NCI-H510A treated with DMSO at 0.1 percent for 48 hours (cell line): ENCODE measurements at places on chromosomes 5 and 9.

DNA sequence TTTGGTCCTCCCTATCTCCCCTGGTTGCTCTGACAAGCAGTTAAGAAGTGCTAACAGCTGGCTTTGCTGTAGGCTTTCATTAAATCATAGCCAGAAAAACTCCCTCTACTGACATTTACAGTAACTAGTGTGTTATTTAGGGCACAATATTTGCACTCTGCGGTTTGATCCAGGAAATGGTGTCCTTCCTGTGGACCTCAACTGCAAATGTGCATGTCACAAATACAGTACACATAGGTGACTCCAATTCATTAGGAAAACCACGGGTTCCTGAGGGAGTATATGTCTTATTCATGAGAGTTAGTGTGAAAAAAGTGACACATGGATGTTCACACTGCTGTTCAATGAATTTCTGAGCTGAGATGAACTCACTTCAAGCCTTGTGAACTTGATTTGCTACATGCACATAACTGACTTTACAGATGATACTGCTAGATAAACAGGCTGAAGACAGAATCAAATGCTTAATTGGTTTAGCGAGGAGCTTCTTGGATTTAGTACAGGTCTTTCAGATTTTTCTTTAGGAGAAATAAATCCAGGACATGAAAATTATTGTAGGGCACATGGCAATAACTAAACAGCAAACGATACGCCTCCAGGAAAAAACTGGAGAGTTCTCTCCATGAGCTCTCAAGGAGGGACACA lies 281.5 kb downstream of the EFNA5 start:
- peak; percentile 47 for DNase-seq

DNA sequence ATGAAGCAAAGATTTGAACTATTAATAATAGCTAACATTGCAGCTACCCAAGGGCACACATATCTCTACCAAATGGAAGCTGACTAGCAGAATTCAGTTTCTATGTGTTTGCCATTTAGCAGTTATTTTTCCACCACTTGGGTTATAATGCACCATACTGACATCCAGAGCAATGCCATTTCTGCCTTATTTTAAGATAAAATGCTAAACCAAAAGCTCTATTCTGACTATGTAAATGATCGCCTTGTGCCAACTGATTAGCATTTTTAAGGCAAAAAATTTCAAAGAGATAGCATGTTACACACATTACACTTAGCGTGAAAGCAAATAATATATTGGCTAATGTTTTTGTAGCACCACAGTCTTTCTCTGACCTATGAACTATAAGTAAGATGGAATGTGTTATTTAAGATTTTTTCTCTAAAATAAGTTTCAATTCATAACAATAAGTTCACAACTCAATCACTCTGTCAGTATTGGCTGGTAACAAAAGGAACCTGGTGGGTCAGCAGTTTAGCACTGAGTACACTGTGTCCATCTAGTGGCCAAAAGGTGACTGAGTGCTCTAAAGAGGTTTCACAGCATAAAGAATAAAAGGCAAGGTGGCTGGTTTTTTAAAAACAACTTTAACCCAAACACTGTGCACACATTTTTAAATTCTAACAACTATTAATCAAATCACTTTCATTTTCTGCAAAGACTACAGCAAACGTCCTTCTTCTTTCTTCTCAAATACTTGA lies 443.5 kb downstream of the PDE4D start:
- DNase-seq, result no peak

DNA sequence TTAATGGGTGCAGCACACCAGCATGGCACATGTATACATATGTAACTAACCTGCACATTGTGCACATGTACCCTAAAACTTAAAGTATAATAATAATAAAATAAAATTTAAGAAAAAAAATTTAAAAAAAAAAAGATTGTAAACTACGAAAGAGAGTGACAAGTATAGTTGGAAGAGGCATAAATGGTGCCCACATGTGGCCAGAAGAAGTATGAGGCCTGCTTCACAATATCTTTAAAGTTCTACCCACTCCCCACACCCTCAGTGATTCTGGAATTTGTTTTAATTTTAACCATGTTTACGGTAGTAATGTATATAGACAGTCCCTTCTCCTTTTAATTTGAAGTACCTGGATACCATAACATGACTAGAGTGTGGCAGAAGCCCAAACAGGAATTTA lies 172.7 kb downstream of the CHSY3 start:
- no peak for DNase-seq

GRCh38 chr5:161846746-161847145 lies 1.2 kb upstream of the GABRA1 start:
- no peak for DNase-seq

DNA sequence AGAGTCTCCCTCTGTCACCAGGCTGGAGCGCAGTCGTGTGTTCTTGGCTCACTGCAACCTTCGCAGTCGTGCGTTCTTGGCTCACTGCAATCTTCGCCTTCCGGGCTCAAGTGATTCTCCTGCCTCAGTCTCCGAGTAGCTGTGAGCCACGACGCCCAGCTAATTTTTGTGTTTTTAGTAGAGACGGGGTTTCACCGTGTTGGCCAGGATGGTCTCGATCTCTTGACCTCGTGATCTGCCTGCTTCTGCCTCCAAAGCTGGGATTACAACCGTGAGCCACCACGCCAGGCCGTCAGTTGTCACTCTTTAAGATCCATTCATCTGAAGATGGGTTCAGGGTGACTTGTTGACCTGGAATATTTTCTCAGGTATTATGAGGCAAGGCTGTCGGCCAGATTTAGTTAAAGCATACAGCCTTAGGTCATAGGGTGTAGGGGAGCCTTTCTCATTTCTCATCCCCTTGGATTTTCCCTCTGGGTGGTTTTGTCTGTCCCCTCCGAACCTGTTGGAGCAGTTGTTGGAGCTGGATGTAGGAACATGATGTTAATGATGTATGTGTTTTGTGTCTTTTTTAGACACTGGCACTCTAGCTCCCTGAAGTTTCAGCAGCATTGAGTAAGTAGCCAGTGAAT lies 1.6 kb downstream of the SLC22A5 start:
- no peak for DNase-seq

- no peak for DNase-seq
Measured at GRCh38 chr5:172496671-172497371, 42.5 kb upstream of the SH3PXD2B start.

DNA sequence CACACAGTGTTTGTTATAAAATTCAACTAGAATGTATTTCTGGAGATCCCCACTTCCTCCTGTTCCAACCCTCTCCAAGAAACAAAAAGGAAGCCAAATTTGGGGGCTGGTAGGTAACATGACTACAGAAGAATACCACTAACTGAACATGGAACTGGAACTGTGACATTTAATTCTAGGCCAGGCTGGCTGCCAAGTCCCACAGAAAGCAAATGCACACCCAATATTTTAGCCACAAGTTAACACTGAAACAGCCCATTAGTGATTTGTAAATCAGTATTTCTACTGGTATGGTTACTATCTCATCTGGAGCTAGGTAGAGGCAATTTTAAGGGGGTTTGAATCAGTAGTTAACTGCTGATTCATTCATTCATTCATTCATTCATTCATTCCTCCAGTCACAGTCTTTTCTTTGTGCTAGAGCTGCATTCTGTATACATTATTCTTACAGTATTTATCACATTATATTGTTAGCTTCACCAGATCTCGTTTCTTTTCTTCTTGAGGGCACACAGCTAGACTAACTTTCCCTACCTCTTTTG lies 131.7 kb upstream of the GDNF start:
- DNase-seq, result no peak

DNA sequence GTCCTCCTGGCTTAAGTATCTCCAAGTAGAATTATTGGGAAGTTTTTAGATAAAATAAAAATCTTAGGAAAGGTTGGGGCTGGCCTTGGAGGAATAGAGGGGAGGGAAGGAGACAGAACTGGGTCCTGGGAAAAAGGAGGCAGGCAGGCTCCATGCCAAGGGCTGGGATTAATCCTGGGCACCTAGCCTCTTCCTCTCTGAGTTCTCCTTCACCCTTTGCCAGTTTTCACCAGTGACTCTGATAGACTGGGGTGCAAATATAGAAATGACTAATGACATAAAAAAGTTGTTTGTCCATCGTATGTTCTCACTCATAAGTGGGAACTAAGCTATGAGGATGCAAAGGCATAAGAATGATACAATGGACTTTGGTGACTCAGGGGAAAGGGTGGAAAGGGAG lies 81.9 kb downstream of the RMI1 start:
- DNase-seq, result no peak

- DNase-seq, result no peak
Measured at GRCh38 chr5:118863345-118863744, 125.0 kb downstream of the DTWD2 start.

- no peak for DNase-seq
Measured at GRCh38 chr5:17186256-17186655, 31.2 kb upstream of the BASP1 start.

GRCh38 chr9:108100571-108100970 lies 611.0 kb upstream of the KLF4 start:
- DNase-seq, result no peak

DNA sequence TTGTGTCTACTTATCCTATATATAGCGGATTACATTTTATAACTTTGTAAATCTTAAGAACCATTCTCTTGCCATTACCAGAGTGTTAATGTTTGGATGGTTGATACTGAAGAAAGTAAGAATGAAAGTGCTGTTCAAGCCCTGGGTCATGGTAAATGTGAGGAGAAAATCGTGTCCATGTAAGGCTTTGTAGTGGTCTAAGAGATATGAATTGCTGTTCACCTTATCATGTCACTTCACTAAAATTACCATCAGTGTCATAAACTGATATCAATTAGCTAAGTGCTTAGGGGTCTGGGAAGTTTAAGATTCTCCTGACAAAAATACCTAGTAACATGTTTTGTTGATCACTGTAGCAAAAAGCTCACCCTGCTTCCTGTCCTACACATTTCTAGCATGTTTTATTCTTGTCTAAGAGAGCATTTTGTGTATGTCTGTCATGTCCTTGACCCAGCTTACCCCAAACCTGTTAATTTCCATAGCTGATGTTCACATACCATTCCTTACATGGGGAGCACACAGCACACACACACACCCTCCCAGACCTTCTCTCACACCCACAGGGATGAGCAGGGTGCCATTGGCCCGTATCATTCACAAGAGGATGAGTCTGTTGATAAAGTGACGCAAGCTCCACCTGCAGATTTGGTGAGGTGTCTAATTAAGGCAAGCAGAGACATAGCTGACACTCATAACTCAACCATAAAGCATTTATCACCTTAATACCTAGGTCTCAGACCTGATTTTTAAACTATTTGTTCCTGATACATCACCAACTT lies 125.1 kb upstream of the PAM start:
- DNase-seq, result no peak

DNA sequence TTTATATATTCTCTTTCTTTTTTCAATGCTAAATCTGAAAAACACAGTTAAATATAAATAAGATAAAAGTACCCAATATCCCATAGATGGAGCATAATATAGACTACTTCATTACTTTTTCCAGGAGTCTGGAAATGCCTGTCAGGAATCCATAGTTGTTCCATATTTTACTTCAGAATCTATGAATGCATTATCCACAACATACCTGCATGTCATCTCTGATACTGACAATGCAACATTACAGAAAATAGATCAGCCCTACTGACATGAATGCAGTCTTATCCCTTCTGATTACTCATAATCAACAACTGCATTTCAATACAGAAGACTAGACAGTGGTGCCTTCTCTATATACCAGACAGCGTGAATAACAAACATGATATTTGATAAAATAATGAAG lies 517.6 kb downstream of the PTPRD start:
- no peak for DNase-seq

DNA sequence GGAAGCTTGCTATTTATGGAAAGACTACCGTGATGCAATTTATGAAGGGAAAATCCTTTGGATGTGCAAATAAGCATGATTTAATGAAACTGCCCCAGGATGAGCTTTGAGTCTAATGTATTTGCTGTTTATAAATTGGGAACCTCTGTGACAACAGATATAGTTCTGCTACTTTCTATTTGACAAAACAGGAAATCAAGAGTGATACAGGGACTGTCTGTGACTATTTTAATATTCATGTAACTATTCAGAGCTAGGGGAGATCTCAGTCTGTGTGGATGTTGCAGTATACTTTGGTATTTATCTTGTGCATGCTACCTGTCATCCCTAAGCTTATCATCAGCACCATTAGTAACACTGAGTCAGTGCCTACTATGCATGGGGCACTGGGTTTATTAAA lies 132.1 kb downstream of the PDZD2 start:
- no peak for DNase-seq

DNA sequence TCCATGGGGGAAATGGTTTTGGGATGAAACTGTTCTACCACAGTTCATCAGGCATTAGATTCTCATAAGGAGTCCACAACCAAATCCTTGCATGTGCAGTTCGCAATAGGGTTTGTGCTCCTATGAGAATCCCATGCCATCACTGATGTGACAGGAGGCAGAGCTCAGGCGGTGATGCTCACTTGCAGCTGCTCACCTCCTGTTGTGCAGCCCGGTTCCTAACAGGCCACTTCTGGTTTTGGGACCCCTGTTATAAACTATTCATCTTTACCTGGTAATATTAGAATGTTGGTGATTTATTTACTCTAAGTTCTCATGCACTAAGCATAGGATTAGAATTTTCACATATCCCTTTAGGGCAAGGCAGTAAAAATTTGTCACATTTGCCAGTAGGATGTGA lies 122.3 kb downstream of the CDC42SE2 start:
- DNase-seq, result no peak

- no peak for DNase-seq
Measured at GRCh38 chr5:69504036-69504435, 11.4 kb downstream of the OCLN start.

DNA sequence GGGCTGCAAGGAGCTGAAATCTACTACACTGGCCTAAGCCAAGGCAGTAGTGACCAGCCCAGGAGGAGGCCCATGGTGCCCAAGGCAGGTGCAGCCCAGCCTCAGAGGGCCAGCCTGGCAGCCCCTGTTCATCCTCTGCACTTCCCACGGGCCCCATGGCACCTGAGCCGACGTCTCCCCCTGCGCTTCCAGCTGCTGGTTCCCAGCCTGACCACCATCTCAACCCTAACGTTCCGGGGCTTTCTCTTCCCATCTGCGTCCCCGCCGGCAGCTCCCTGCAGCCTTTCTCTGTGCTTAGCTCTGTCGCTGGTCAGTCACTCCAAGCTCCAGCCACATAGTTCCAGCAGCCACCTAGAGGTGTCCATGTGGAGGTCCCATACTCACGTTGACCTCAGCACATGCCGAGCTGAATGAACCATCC lies 105.5 kb upstream of the LMX1B start:
- no peak for DNase-seq

DNA sequence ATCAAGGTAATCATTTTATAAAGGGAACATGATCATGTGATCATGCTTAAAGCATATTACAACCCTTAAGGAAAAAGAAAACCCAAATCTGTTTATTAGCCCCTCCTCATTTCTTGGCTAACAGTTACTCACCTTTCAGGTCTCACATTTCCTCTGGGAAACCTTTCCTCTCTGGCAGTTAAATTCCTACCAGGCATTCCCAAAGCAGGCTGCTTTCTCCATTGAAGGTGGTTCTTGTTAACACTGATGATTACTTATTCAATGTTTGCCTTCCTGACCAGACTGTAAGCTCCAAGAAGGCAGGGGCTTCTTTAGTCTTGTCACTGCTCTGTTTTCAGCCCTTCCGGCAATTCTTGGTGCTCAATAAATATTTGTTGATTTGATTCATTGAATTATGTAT lies 59.9 kb downstream of the PLK2 start:
- DNase-seq, result no peak

GRCh38 chr5:129763651-129764050 lies 15.8 kb downstream of the MINAR2 start:
- no peak for DNase-seq

GRCh38 chr5:6182271-6182815 lies 196.0 kb downstream of the MED10 start:
- no peak for DNase-seq

- peak; percentile 81 for DNase-seq
Measured at GRCh38 chr5:91384671-91385430, 1.7 kb upstream of the ARRDC3 start.

- DNase-seq, result peak; percentile 65
Measured at GRCh38 chr5:79236970-79237739, 1.2 kb downstream of the JMY start.
